ENCODE measurements at places on chromosomes 13 and 19.

DNA sequence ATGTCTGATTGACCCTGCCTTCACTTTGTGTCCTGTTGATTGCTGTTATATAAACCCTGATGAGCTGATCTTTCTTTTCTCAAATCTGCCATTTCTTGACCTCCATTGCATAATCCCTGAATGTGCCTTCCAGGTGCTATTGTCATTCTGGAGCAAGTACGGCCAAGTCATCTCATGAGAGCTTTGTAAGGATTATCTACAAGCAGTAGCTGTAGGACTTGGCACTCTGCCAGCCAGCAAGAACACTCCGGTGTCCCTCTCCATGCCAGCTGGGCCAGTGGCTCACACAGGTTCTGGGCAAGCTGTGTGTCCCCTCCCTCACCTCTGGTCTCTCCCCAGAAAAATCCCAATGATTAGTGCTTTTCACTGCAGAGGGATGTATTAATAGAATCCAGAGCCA lies 348.1 kb downstream of the FOXO1 start:
- DNase-seq: no peak

DNA sequence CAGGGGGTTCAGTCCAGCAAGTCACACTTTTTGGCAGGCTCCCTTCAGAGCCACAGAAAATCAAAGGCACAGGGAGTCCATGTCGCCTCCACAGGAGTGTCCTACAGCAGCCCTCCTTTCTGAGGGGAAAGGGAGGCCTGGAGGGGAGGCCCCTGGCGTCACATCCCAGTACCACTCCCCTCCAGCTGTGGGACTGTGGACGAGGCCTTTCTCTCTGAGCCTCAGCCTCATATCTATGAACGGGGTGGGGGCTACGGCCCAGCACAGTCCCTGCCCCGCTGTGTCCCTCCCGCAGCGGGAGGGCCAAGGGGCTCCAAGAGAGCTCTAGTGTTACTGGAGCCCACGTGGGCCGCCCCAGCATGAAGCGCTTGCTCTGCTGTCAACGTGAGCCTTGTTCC lies 23.8 kb downstream of the PEPD start:
- DNase-seq: no peak

- DNase-seq: no peak
Observed at GRCh38 chr13:75318138-75318833, 163.7 kb downstream of the TBC1D4 start.

GRCh38 chr19:12834566-12834943 lies at the start of gene RTBDN:
RTBDN (minus strand) TSS chr19:12834579; CDS start chr19:12829979, 4,600 bp downstream.
- peak; percentile 50 for DNase-seq

DNA sequence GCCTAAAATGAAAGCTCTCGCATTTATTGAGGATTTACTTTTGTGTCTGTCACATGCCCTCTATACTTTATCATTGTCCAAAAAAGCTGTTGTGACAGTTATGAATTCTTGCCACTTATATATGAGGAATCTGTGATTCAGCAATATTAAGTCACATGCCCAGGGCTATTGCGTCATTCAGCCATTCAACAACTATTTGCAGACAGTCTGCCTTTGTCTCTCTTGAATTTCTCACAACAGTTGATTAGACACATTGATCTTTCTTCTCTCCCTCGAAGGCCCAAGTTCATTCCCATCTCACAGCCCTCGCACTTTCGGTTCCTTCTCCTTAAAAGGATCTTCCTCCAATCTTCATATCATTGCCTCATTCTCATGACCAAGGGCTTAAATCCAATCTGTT lies 342.6 kb downstream of the MZT1 start:
- DNase-seq: no peak

DNA sequence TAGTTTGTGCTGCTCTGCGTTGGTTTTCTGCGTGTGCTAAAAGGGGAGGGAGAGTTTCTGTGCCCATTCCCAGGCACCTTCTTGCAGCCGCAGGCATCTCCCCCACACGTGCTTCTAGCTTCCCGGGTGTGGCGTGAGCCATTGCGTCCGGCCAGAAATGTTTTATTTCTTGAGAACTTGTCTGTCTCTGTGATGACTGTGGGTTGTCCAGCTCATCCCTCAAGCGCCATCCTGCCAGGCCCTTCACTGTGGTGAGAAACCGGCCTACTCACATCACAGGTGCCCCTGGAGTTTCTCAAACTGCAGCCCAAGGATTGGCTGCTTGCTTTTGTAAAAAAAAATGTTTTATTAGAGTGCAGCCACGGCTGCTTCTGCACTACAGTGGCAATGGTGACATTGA lies 24.2 kb downstream of the EPN1 start:
- no peak for DNase-seq

DNA sequence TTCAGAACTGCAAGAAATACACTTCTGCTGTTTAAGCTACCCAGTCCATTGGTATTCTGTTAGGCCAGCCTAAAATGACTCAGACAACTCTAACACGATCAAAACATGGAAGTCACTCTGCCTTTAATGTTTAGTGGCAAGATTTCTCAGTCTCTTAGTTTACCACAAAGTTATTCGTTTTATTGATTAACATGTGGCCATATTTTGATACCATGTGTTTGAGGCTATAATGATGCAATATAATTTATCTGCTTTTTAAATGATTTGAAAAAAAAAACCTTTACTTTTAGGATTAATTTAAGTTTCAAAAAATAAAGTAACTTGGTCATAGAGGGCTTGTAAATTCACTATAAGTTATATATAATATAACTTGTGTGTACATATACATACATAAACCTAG lies 223.4 kb downstream of the SPRY2 start:
- DNase-seq: no peak

- no peak for DNase-seq
Observed at GRCh38 chr13:76164290-76164689, 528.2 kb downstream of the LMO7 start.
